Progenitor cell of endocrine pancreas (in vitro differentiated cells): ENCODE measurements at places on chromosomes 3 and 15. TPM values are rescaled to one million over a fixed set of nuclear protein-coding genes. Genes with fewer than 3 reads are reported as not detected.

KBTBD13 gene
- total RNA-seq = not detected in 2 replicates

PCSK6 gene
- total RNA-seq = 1.8 and 3.6 TPM in 2 replicates

RLBP1 gene
- total RNA-seq = not detected in 2 replicates

UCN2 gene
- total RNA-seq = 1.2 and 1.4 TPM in 2 replicates

STAB1 gene
- 0.27 and 0.46 TPM in 2 replicates for total RNA-seq

GRK7 gene
- total RNA-seq = 0.14 TPM in 1 of 2 replicates, not detected in the other

SST gene
- 52.5 and 84.3 TPM in 2 replicates for total RNA-seq

PP2D1 gene
- not detected in 2 replicates for total RNA-seq

TGM4 gene
- total RNA-seq = not detected in 2 replicates

FBXO40 gene
- total RNA-seq = not detected in 2 replicates

WDR6 gene
- total RNA-seq = 369 and 414 TPM in 2 replicates

VGLL3 gene
- total RNA-seq = 1.9 and 2.0 TPM in 2 replicates

GRCh38 chr3:4665197-4665596, 172.0 kb downstream of the ITPR1 start:
- DNase-seq = no peak

GRCh38 chr3:31636049-31636448, 103.3 kb downstream of the STT3B start:
- DNase-seq = no peak

DNA sequence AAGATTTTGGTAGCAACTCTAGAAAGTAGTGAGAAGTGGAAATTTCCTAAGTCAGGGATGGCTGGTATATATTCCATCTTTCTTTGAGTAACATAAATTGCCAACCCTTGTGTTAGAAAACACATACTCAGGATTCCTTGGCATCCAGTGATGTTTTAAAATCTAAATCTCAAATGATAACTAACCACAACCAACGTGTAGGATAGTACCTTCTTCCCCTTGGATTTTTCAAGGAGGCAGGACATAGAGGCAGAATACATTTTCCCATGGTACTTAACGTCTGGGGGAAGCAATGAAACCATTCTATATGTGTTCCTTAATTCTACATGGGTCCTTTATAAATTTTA, 93.4 kb downstream of the WDR76 start:
- DNase-seq = no peak

DNA sequence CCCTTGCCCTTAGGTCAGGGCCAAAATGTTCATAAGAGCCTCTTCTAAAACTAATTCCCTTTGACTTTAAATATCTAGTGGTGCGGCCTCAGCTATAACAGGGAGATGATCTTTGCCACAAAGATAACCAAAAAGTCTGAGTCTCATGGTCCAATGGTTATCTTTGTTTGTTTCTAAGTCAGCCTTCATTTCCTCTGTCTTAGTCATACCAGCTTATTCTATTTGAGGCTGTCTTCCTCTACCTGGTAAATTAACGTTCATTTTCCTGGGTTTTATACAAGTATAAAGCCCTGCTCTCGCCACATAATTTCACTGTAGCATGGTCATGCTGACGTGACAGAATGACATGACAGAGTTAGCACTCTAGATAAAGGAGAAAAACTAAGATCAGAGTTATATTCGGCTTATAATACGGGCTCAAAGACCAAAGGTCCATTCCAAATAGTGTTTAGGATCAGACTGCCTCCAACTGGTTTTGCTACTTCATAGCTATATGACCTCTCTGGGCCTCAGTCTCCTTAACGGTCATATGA, 18.4 kb downstream of the ZNF860 start:
- no peak for DNase-seq

DNA sequence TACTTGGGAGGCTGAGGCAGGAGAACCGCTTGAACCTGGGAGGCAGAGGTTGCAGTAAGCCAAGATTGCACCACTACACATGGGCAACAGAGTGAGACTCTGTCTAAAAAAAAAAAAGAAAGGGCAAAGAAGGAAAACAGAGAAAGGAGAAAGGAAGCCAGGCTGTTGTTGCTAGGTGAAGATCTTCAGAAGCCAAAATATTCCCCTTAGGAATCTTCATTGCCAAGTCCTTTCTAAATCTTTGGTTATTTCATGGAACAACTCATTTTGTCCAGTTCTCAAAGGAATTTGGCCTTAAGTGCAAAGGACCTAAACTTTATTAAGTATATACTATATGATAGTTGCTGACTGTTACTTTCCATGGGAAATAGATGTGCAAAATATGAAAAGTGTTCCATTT, 59.2 kb upstream of the OSBPL11 start:
- DNase-seq = no peak

DNA sequence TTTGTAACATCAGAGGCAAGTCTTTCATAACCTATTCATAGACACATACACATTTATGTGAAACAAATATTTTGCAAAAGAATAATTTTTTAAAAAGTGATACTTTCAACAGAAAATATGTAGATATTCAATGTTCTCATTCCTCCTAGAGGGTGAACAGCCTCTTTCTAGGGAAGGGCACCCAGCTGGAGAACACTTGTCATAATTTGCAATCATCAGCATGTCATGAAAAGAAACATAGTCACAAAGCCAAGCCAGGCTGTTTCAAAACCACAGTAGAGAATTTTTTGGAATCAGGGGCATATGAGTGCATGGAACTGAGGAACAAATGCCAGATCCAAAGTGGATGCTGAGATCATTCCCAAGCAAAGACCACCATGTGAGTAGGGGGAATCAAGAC, 406.9 kb upstream of the ADAMTS9 start:
- DNase-seq = no peak

DNA sequence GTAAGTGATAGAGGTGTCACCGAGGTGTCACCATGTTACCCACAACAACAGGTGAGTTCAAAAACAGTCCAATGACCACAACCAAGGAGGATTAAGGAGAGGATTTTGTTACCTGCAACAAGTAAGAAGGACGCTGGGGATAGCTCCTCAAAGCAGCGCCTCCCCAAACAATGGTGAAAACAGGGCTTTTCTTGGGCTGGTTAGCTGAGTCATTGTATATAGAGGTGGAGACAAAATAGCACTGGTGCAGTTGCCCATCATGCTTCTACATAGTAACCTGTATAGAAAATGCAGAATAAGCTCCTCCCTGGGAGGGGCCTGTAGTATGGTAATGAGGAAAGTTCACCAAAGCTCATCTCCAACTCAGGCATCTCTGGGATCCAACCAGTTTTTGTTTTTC, 116.9 kb upstream of the EIF1B start:
- DNase-seq = no peak

DNA sequence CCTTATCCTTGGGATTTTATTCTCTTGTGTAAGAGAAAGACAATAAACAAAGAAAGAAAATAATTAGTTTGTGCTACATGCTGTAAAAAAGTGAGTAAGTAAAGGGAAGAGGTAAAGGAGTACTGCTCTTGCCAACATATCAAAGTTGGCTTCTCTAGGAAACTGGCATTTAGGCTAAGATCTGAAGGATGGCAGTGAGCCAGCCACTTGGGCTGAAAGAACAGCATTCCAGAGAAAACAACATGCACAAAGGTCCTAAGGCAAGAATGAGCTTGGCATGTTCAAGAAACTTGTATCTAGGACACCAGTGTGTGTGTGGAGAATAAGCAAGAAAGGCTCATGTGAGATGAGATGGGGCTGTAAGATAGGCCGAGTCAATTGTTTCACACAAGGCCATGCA, 245.5 kb upstream of the MANF start:
- no peak for DNase-seq

DNA sequence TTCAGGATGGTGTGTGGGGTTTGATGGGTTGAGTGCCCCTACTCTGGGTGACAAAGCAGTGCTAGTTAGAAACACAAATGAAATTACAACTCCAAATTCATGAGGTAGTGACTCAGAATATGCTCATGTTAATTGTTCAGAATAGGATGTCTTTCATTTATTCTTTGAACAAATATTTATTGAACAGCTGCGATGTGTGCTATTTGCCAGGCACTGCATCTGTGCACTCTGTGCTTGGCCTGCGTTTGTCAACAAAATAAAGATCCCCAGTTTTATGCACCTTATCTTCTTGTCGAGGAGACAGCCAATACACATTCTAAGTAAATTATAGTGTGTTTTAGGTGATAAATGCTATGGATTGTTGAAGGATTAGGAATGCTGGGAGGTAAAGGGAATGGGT, 27.3 kb downstream of the MED12L start:
- no peak for DNase-seq

- no peak for DNase-seq
Measured at GRCh38 chr3:196193133-196193735, 18.0 kb downstream of the ZDHHC19 start.

DNA sequence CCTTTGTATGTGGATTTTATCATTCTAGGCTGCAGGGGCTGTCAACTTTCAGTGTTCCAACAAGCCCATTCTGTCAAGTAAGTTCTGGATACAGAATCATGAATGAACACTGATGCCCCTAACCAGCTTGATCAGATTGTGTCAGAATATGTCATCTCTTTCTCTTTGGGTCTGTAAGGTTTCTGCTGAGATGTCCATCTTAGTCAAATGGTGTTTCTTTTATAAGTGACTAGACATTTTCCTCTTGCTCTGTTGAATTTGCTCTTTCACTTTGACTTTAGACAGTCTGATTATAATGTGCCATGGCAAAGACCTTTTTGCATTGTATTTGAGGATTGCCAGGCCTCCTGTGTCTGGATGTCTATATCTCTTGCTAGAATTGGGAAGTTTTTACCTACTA, 660.9 kb upstream of the CBLB start:
- DNase-seq = no peak

DNA sequence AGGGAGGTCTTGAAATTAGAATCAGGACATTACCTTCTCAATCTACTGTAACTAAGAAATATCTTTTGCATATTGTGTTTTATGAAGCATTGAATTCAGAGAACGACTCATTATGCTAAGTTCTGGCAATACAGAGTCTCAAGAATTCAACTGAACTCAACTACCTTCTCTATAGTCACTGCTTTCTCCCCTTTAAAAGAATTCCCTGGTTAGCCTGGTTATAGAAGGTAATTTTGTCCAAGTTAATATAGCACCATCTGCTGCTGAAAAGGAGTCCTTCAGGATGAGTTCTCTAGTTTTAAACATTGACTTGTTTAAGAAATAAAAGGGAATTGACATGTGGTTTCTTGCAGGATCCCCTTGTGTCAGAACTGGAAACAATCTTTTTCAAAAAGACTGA, 60.2 kb downstream of the IL16 start:
- no peak for DNase-seq

DNA sequence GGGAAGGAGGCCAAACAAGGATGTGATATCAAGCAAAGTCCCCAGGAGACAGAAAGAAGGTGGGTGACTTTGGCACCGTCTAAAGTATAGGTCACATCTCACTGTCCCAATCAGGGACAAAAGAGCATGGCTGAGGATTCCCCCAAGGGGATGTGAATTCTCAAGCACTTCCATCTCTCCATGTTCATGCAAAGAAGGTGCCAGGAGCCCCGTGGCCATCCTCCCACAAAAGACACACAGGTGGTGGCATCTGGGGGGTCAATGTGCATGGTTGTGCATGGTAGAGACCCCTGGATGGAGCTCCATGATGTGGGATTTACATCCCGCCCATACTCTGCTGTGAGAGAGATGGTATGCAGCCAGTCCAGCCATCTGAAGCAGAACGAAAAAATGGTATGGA, 145.7 kb upstream of the CTDSPL start:
- DNase-seq = no peak

GRCh38 chr15:60392601-60392985, 5.2 kb downstream of the ANXA2 start:
- no peak for DNase-seq

DNA sequence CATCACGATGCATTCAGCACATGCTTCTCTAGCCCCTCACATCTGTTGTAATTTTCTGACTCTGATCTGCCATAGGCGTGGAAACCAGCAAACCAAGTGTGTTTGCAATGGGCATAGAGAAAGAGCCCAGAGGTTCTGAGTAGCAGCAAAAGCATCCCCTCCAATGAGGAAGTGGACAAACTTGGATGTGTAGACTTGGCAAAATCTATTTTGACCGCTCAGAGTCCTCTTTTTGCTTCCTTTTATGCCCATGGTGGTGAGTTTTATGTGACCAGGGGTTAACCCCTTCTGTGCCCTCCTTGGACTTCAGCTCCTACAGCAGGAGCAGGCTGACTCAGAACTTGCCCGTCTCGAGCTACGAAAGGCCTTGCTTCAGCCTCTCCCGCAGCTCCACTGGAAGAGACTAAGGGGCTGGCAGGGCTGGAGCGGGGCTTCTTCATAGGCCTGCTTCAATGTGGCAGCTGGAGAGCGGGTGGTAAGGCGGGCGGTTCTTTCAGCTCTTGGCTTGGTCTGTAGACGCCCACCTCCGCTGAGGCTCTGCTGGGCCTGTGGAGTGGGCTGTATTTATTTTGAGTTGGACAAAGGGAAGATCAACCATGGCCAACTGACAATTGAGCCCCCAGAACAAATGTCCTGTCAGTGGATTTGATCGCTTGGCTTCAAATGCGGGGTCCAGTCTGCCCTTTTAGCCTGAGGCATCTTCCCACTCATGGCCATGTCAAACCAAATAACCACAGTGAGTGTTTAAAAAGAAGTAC, 6.5 kb upstream of the ETV5 start:
- DNase-seq = no peak

DNA sequence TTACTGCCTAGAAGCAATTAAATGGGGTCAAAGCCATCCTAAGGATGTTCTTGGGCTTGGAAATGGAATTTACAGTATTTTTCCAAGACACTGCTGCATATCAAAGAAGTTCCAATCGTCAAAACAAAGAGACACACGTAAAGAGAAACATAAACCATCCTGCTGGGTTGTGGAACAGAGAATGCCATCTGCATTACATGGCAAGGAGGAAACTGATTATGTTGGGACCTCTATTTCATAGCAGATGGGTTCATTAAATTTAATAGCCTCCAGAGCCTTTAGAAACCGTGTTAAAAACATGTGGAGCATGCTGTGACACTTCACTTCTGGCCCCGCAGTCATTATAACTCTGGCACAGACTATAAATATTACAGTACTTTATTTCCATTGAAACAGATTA, 154.6 kb downstream of the LRTM1 start:
- DNase-seq = no peak
